A549 treated with CpdA at 1 μM for 4 hours (cell line): ENCODE measurements at places on chromosomes 11 and 22. TPM values are rescaled to one million over a fixed set of nuclear protein-coding genes. Genes with fewer than 3 reads are reported as not detected.

The OR5AP2 gene
- not detected in 5 replicates for total RNA-seq

The OR5P2 gene
- total RNA-seq: not detected in 5 replicates

The ZNF408 gene
- total RNA-seq: 14.6 to 19.0 TPM (median 17.4 TPM) in 5 replicates

The VPREB1 gene
- total RNA-seq: not detected in 5 replicates

The OR10D3 gene
- not detected in 5 replicates for total RNA-seq

The SYT13 gene
- 7.2 to 9.1 TPM (median 8.4 TPM) in 5 replicates for total RNA-seq

The CD6 gene
- total RNA-seq: 0.10 to 0.64 TPM (median 0.27 TPM) in 5 replicates

The APOBEC3G gene
- 0.18 TPM in 1 of 5 replicates, not detected in the others for total RNA-seq

The CNGA4 gene
- total RNA-seq: 0.06 to 0.18 TPM in 2 of 5 replicates, not detected in the others

The BUD13 gene
- total RNA-seq: 10.9 to 13.1 TPM (median 12.6 TPM) in 5 replicates

The H19 gene
- total RNA-seq: 7.0 to 13.2 TPM (median 9.8 TPM) in 5 replicates

The CDC45 gene
- 24.1 to 27.9 TPM (median 24.8 TPM) in 5 replicates for total RNA-seq

The ADM2 gene
- 0.49 to 0.87 TPM (median 0.50 TPM) in 5 replicates for total RNA-seq

The F2 gene
- 1.9 to 2.6 TPM (median 2.1 TPM) in 5 replicates for total RNA-seq

The PNPLA3 gene
- total RNA-seq: 0.69 to 1.2 TPM (median 1.0 TPM) in 5 replicates

The MRGPRE gene
- 0.15 to 0.19 TPM in 2 of 5 replicates, not detected in the others for total RNA-seq
